ENCODE measurements at places on chromosomes 3 and 15. TPM values are rescaled to one million over a fixed set of nuclear protein-coding genes. Genes with fewer than 3 reads are reported as not detected.

The ATP2C1 gene
- total RNA-seq: 104 TPM

The RSL24D1 gene
- total RNA-seq: 82.2 TPM

GRCh38 chr3:67739851-67740250, 85.4 kb upstream of the SUCLG2 start:
- DNase-seq: no peak

The TRNT1 gene
- total RNA-seq: 34.1 TPM

DNA sequence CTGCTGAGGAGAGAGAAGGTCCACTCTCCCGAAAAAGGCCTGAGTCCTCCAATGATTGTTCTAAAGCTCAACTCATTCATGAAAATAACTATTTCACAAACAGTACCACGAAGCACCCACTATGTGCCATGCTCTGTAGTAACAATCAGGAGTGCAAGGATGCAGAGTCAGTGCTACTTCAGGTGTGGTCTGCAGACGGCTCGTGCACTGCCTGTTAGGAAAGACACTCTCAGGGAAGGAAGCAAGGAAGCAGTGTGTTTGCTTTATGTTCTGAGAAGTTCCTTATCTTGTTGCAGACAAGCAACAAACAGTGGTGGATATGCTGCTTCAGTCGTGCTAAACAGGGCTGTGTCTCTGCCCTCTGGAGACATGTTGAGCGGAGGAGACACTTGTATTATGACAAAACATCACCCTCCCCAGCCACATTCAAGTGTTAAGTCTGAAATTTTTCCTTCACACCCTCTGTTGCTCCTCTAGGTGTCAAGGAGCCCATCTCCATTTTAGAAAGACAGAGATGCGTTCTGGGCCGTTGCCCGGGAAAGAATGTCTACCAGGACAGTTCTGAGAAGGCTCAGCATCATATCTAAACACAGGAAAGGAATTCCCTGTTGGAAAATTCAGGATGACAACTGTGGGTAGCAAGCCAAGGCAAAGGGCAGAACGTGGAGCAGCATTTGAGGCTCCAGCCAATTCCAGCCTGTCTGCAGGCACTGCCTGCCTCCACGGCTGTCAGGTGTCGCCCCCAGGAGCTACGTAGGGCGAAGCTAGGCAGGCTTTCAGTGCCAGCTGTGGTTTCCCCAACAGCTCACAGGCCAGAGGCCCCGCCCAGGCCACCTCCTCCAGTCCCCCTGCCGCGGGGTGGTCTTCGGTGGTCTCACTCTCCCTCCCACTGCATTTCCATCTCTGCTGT, 13.4 kb upstream of the ATP10A start:
- DNase-seq: no peak

The CCR3 gene
- total RNA-seq: 0.49 TPM

GRCh38 chr3:24674261-24674660, 179.6 kb upstream of the THRB start:
- DNase-seq: no peak

DNA sequence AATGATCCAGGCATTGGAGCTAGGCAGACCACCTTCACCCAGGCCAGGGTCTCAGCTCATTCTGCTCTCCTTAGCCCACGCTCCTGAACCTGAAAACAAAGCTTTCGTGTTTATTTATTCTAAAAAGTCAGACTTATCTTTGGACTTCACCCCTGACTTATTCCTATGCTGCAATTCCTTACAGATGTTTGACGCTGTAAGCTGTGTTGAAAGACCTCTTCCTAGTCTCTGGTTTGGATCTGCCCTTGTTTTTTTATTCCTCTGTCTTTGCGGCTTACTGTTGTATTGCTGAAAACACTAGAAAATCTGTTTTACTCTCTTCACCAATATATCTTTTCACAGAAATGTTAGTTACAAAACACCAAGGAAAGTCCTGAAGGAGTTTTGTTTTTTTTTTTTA, 40.5 kb upstream of the LDHAL6B start:
- no peak for DNase-seq

The HHLA2 gene
- total RNA-seq: not detected
